ENCODE measurements at places on chromosomes 12 and 14. TPM values are rescaled to one million over a fixed set of nuclear protein-coding genes. Genes with fewer than 3 reads are reported as not detected.

DNA sequence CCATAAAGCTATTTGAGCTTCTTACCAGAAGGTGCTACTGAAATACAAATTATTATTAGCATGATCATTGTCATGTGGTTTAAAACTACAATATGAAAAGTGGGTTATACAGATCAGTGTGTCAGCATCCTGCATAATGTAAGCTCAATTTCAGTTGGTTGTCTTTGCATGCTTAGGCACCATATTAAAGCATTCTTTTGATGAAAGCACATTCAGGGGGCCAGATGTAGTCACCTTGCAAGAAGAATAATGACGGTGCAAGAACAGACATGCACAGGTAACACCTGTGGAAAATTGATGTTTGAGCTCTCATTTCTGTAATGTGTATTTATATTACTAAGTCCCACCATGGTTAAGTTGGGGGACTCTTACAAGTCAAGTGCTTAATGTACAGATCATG lies 123.9 kb downstream of the PAX9 start:
- no peak for DNase-seq

GRCh38 chr14:56798447-56799342 lies 11.6 kb downstream of the OTX2 start:
- DNase-seq = no peak

The ALX1 gene
- polyA plus RNA-seq = 0.08 TPM

GRCh38 chr12:18612971-18613370 lies 124.8 kb downstream of the PLCZ1 start:
- DNase-seq = no peak

DNA sequence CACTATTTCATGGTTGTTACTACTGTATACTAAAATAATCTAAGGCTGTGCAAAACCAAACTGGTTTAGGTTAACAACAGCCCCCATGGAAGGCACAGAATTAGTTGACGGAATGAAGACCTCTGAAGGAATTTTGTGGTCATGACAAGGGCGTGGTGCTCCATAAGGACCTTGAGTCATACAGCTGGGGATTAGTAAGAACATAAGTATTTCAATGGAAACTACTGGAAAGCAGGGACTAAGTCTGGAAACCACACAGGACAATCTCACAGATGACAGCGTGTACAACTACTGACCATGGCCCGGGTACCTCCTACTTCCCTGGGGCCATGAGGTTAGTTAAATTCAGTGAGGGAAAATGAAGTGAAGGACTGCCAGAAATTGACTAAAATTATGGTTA lies 98.5 kb upstream of the PLEKHA5 start:
- no peak for DNase-seq

DNA sequence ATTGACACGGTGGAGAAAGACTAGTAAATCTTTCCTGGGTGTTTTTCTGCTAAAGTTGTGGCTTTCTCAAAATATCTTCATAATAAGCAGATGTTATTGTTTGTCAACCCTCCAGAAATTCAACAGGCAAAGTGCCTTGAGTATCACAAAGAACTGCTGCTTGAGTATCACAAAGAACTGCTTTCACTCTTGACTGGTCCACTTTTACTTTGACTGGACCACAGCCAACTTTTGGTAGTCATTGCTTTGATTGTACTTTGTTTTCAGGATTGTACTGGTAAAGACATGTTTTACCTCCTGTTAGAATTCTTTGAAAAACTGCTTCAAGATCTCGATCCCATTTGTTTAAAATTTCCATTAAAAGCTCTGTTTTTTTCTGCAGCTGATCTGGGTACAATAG lies 62.6 kb downstream of the PDZRN4 start:
- no peak for DNase-seq

DNA sequence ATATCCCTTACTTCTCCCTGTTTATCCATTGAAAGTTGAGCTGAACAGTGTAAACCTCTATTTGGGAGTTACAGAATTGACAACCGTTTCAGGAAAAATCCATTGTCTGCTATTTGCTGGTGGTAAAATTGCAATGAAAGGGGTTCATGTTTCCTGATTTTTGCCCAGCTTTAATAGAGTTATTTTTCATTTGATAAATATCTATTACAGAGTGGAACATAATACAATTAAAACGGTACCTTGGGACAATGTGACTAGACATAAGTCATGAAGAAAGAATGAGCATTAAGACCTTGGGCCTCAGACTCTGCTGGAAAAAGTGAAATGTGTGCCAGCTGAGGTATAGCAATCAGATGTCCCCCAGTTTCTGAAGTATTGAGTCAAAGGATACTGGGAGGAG lies 13.1 kb downstream of the PTPRR start:
- DNase-seq = no peak

GRCh38 chr14:94113908-94114588 lies 3.5 kb downstream of the IFI27 start:
- DNase-seq = no peak

GRCh38 chr12:70661466-70662161 lies 24.4 kb upstream of the PTPRB start:
- DNase-seq = no peak

DNA sequence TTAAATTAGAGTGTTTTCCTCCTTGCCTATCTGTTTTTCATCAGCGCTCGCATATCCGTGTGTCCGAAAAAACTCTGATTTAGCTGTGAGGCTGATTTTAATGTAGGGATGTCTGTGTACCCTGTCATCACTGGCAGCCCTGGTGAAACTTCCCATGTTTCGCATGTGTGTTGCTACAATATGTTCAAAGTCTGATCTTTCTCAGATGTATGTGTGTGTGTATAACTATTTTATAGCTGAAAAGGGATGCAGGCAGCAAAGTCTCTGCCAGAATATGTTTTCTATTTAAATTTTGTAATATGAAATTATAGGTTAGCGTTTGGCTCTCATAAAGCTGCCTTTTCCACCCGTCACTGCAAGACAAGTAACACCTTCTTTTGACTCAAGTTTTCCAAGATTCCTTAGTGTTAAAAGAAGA lies 154.8 kb downstream of the TMTC2 start:
- DNase-seq = no peak

DNA sequence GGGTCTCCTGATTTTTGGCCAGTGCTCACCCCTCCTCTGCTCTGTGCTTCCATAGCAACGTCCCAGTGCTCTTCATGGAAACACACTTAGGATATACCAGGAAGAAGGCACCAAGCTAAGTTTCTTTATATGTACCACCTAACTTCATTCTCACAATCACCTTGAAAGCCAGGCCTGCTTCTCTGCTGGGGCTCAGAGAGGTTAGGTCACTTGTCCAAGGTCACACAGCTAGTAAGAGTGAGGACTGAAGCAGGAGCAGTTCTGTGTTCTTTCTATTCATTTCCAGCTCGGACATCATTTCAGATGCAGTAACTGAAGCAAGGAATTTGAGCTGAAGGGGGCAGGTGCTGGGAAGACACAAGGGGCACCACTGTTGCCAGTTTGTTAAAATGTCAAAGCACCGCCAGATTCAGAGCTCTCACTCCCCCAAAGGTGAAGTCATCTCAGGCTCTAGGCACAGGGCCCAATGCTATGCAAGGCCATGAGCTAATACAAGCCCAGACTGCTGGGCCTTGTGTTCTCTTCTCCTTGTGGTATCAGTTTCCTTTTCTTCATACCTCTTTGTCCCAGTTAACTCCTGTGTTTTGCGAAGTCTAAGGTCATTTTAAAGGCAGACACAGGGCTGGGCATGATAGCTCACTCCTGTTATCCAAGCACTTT lies 19.7 kb upstream of the YY1 start:
- no peak for DNase-seq

Measured in lung (tissue), 17 donors.